ENCODE measurements at places on chromosomes 7 and 10. TPM values are rescaled to one million over a fixed set of nuclear protein-coding genes. Genes with fewer than 3 reads are reported as not detected.

The EIF4H gene
- total RNA-seq: 225 TPM

The LHPP gene
- 72.3 TPM for total RNA-seq

The SH2D4B gene
- total RNA-seq: not detected

The WDR86 gene
- total RNA-seq: 7.6 TPM

The GPNMB gene
- total RNA-seq: 135 TPM

The CPA2 gene
- not detected for total RNA-seq

The TMEM26 gene
- total RNA-seq: 0.12 TPM

The GATA3 gene
- total RNA-seq: 0.35 TPM

The ZNF736 gene
- 2.0 TPM for total RNA-seq

The LRRC18 gene
- not detected for total RNA-seq

The ABCB8 gene
- 21.6 TPM for total RNA-seq

The NKX1-2 gene
- not detected for total RNA-seq

The RHOBTB1 gene
- total RNA-seq: 9.2 TPM

The SPDYE16 gene
- total RNA-seq: not detected

The NRCAM gene
- 31.8 TPM for total RNA-seq

The MDFIC gene
- 35.4 TPM for total RNA-seq

The AKR1D1 gene
- total RNA-seq: not detected

The ITPRID1 gene
- not detected for total RNA-seq

The PAPOLB gene
- 0.12 TPM for total RNA-seq

The FLNC gene
- 168 TPM for total RNA-seq

The TAS2R5 gene
- 0.47 TPM for total RNA-seq
